Stimulated activated CD4-positive, alpha-beta T cell treated with anti-CD3 and anti-CD28 coated beads, TNF-alpha, amount 100 ng/mL, for 4 hours (primary cell): ENCODE measurements at places on chromosomes 2 and 18.

- DNase-seq: no peak
Observed at GRCh38 chr2:128610496-128610895, 291.8 kb upstream of the HS6ST1 start.

GRCh38 chr18:69031571-69031970 is 233.7 kb downstream of the CCDC102B start:
- no peak for DNase-seq

- DNase-seq: no peak
Observed at GRCh38 chr2:100630473-100630977, 67.7 kb downstream of the PDCL3 start.

- no peak for DNase-seq
Observed at GRCh38 chr2:105881286-105882136, 136.8 kb downstream of the NCK2 start.

GRCh38 chr2:201116959-201117734 is 1.2 kb downstream of the CFLAR start:
- DNase-seq: no peak

DNA sequence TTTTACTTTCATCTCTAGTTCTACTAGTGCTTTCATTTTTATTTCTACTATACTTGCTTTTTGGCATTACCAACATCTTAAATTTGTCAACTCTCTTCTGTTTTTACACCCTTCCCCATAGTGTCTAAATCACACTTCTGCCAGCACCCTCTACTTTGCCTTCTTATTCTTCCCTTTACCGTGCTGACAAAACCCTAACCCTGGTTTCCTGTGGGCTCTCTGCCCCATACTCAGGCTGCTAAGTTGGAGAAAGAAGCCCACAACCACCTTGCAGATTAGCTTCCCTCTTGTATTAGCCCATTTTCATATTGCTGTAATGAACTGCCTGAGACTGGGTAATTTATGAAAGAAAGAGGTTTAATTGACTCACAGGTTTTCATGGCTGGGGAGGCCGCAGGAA is 24.8 kb downstream of the GIGYF2 start:
- DNase-seq: no peak

DNA sequence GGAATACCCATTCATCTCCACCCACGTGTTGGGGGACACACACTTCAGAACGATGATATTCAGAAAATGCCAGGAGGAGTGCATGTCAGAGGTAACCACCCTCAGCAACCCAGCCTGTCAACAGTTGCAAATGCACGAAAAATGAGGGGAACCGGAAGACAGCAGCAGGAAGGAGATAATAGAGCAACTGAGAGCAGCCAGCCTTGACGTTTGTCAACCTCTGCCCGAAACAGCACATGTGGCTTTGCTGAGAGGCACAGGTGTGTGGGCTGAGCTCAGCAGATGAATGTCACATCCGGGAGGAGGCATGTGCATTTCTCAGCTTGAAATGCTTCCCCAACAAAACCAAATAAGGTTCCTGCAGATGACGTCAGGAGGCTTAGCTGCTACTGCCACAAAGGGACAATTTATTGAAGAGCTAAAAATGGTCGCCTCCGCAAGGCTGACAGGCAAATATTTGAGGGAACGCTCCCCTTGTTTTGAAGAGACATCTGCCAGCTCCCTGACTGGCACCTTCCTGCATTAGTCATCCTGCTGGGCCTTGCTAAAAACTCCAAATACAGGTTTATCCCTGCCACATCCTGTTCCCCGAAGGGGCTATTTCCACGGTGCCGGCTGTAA is 419.0 kb downstream of the NBAS start:
- peak; percentile 41 for DNase-seq

DNA sequence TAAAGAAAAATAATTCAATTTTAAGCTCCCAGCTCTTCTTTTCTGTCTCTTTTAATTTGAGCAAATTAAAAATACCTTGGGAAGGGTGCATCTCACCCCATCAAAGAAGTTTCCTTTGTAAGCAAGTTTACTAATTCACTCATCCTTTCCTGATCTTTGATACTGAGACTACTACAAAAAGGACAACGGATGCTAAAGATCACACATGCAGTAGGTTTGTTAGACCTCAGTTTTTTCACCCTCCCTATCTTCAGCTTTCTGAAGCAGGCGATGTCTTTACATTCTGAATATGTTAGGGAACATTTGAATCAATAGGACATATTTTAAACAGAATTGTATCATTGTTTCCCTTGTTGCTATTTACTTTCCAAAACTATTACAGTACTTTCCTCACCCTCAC is 6.0 kb upstream of the HNRNPLL start:
- DNase-seq: no peak

DNA sequence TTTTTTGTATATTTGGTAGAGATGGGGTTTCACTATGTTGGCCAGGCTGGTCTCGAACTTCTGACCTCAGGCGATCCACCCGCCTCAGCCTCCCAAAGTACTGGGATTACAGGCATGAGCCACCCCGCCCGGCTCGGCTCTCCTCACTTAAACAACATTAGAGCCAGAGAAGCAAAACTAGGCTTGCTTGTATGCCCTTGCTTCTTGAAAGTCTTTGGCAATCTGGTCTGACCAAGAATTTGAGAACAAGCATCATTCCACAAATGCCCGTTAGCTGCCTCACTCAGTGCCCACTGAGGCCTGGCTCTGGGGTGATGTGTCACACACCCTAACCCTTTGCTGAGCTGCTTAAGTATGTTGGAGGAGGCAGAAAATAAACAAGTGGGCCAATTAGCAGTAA is 33.5 kb downstream of the SOWAHC start:
- no peak for DNase-seq

GRCh38 chr2:155223781-155224406 is 525.4 kb downstream of the KCNJ3 start:
- DNase-seq: no peak

GRCh38 chr2:159713631-159714246 is 1.4 kb downstream of the MARCHF7 start:
- DNase-seq: no peak

DNA sequence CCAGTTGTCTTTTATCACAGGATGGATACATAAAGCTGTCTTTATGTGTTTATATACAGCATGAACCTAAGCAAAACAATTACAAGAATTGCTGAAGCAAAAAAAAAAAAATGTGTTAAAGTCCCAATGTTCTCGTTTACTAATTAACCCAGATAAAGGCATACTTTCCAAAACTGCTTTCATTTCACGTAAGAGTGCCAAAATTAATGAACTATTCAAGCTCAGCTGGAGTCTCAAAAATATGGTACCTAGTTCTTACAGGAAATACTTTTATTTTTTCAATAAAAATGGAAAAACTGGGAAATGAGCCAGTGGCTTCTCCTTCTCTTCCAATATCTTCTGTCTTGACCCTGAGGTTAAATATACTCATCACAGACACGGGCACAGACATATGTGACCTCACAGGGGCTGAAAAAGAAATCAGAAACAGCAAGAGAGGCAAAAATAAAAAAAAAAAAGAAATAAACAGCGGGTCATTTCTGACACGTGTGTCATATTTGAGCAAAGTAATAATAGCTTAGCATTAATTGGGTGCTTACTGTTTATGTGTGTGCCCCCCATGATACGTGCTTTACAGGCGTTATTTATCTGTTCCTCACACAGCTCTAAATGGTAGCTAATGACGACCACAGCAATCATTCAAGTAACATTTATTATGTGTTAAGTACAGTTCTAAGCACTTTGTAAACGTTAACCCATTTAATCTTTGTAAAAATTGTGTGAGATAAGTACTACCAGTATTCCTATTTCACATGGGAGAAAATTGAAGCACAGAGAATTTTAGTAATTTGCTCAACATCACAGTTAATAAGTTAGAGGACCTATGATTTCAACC is 158.0 kb upstream of the MMADHC start:
- DNase-seq: no peak

GRCh38 chr18:58394046-58394445 is 234.8 kb downstream of the ALPK2 start:
- no peak for DNase-seq

- DNase-seq: no peak
Observed at GRCh38 chr2:226802573-226802972, 3.0 kb upstream of the IRS1 start.

- no peak for DNase-seq
Observed at GRCh38 chr2:62627667-62628066, 77.8 kb upstream of the EHBP1 start.

DNA sequence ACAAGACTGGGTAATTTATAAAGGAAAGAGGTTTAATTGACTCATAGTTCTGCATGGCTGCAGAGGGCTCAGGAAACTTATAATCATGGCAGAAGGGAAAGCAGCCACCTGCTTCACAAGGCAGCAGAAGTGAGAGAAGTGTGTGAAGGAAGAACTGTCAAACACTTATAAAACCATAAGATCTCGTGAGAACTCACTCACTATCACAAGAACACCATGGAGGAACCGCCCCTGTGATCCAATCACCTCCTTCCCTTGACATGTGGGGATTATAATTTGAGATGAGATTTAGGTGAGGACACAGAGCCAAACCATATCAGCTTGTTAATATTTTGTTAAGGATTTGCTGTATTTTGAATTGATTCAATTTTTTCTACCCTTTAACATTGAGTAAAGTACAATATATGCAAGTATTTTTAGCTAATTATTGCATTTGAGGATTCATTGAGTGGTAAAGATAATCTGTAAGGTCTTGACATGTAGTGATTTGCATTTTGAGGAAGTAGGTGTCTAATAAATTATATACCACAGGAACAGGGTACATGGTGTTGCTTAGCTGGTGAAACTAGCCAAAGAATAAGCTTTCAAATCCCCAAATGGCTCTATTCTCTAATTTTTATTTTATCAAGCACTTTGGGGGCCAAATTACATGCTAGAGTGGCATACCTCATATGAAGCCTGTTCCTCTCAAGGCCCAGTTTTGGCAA is 3.9 kb upstream of the C2orf69 start:
- no peak for DNase-seq

- no peak for DNase-seq
Observed at GRCh38 chr18:29841631-29842030, 1200.9 kb downstream of the DSC3 start.

DNA sequence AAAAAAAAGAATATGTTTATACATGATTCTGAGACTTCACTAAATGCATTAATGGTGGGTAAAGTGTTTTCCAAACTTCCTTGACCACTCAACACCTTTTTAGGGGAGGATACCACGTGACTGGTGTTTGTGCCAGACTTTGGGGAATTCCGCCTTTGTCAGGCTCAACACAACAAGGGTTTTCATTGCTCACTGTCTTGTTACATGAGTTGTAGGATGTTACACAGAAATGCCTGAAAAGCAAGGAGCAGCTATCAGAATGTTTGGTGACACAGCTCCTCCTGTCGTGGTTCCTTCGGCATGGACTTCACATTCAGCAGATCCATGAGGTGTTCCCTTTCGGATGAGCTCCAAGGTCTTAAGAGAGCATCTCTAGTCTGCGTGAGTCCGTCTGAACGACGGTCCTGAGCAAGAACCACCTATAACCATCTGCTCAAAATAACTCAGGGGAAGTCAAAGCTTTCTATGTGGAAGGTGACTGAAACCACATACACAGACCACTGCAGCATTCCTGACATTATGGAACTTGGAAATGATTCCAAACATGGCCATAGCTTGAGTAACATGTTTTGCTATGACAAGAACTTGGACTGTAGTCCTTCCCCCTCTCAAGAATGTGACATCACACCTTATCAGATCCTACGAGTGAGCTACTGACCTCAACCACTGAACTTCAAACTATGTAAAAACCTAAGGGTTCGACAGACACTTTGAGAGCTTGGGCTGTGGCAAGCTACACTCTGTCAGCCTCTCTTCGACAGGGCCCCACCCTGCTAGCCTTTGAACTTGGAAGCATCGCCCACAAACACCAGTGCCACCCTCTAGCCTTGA is 57.5 kb downstream of the MCFD2 start:
- no peak for DNase-seq

DNA sequence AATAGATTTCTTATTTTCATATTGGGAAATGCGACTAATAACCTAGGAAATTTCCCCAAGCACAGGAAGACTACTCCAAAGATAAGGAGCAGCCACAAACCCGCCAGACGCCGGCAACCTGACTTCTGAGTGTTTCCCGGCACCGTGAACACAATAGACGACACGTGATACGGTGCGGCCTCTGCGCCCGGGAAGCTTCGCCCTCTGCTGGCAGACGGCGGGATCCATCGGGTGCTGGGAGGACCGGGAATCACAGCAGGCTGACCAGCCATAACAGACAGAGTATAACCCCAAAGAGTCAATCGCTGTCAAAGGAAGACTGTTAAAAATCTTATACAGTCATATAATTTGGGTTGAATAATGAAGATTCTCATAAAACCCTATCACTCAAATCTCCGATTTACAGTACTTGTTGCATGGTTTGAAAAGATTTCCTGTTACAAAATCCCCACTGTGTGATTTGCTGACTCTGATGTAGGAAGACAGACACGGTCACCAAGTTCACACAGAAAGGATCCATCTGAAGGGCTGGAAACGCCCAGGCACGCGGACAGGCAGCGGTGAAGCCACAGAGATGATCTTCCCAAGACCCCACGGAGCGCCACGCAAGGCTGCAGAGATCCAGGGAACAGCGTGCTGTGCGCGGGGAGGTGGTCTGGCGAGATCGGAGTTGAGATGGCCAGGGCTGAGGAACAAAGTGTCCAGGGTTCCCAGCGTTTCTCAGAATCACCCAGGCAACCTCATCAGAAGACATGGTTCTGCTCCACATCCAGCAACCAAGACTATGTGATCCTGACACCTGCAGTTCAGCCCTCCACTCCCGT is 73.8 kb downstream of the EIPR1 start:
- peak; percentile 66 for DNase-seq

DNA sequence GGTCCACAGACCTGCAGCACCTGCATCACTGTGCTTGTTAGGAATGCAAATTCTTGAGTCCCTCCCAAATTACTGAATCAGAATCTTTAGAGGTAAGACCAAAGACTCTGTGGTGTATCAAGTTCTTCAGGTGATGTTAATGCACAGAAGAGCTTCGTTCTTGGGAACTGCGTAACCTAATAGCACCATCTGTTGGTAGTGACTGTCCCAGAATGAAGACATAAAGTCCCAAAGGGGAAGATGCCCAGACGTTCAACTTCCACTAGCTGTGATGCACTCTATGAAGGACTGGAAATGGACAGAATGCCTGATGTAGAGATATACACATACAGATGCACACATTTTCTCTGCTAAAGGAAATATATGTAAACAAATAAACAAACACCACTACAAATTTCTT is 576.0 kb downstream of the LRP1B start:
- no peak for DNase-seq

- no peak for DNase-seq
Observed at GRCh38 chr18:52716973-52717372, 377.0 kb downstream of the DCC start.

DNA sequence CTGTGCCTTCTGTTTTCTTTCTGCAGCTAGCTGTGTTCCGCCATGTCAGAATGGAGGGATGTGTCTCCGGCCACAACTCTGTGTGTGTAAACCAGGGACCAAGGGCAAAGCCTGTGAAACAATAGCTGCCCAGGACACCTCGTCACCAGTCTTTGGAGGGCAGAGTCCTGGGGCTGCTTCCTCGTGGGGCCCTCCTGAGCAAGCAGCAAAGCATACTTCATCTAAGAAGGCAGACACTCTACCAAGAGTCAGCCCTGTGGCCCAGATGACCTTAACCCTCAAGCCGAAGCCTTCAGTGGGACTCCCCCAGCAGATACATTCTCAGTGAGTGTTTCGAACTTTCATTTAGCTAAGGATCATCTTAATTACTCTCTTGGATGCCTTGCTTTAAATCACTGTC is 74.1 kb downstream of the LTBP1 start:
- no peak for DNase-seq

GRCh38 chr2:10004401-10004800 is 38.9 kb upstream of the KLF11 start:
- DNase-seq: no peak

GRCh38 chr2:75465317-75465984 is 95.3 kb downstream of the EVA1A start:
- DNase-seq: no peak

- DNase-seq: no peak
Observed at GRCh38 chr18:12703096-12703567, 290 bp downstream of the PSMG2 start.

- DNase-seq: no peak
Observed at GRCh38 chr2:77642339-77642738, 120.2 kb upstream of the LRRTM4 start.
